ENCODE measurements at places on chromosomes 4 and X. TPM values are rescaled to one million over a fixed set of nuclear protein-coding genes. Genes with fewer than 3 reads are reported as not detected.
A peak's percentile ranks its signal among the peaks of the same experiment; 100 is the strongest.

- DNase-seq = no peak
Measured at GRCh38 chr4:1487761-1488160, 81.5 kb upstream of the NKX1-1 start.

CBR4 gene
- 20.9 TPM for polyA plus RNA-seq

DNA sequence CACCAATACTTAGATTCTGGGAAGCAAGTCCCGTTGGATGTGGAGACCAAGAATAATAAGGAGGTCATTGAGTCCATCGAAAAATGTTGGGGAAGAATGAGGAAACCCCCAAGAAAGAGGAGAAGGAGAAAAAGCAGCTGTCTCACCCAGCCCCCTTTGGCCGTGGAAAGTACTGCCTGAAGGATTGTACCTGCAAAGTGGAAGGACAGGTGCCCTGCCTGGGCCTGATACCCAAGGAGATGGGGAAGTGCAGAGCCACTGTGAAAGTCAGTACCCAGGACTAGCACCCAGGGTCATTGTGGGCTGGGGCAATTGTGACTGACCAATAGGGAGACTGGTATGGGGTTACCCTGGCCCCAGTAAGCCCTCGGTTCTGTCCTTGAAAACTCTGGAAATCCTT is 13.8 kb upstream of the CFAP299 start:
- no peak for DNase-seq

DNA sequence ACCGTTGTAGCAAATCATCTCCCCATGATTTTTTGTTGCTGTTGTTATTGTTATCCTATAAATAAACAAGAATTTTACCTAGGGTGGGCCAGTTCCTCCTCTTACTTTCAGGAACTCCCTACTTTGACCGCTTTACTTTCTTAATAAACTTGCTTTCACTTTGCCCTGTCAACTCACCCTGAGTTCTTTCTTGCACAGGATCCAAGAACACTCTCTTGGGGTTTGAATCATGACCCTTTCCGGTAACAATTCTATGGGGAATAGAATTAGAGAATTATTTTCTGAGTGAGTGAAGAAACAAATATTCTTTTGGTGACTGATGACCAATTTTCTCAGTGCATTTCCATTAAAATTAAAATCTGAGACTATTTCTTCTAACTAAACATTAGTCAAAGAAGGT is 584.0 kb upstream of the TENM3 start:
- DNase-seq = no peak

GRCh38 chr4:8030121-8030781 is 90.6 kb upstream of the AFAP1 start:
- no peak for DNase-seq

GRCh38 chrX:2526390-2526789 is 25.6 kb upstream of the DHRSX start:
- DNase-seq = no peak

DNA sequence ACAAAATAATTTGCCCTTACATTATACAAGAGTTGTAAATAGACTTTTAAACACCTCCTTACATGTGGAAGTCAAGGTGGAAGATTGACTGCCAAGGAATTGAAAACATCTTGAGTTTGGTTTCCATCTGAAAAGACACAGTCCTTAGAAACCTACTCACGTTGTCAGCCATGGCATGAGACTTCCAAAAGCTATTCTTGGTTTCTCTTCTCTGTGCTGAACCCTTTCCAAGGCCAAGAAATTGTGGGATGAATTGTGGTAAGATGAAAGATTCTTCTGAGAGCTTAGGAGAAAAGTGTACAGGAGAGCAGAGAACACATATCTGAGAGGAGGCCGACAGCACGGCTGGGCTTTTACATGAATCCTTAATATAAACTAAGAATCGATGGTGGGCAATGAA is 370.0 kb downstream of the FBXW7 start:
- no peak for DNase-seq

DNA sequence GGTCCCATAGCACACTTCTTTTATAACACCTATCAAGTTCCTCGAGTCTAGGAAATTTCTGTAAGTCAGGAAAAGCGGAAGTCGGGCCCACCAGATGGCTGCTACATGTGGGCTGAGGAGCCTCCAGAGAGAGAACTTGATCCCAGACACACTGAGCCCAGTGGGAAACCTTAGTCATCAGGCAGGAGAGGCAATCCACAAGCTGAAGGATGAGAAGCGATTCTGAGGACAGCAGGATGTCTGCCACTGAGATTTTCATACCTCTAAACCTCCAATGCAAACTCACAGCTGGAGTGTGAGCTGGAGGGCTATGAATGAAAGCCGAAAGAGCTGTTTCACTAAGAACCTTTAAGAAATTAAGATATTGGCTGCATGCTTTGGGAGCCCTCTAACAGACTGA is 52.6 kb upstream of the PDHA1 start:
- DNase-seq = no peak

- DNase-seq = peak; percentile 81
Measured at GRCh38 chr4:70721747-70722146, at the start of gene RUFY3. TSS of gene RUFY3 (plus strand) at chr4:70721964. CDS start at chr4:70722574, 610 bp downstream.

DNA sequence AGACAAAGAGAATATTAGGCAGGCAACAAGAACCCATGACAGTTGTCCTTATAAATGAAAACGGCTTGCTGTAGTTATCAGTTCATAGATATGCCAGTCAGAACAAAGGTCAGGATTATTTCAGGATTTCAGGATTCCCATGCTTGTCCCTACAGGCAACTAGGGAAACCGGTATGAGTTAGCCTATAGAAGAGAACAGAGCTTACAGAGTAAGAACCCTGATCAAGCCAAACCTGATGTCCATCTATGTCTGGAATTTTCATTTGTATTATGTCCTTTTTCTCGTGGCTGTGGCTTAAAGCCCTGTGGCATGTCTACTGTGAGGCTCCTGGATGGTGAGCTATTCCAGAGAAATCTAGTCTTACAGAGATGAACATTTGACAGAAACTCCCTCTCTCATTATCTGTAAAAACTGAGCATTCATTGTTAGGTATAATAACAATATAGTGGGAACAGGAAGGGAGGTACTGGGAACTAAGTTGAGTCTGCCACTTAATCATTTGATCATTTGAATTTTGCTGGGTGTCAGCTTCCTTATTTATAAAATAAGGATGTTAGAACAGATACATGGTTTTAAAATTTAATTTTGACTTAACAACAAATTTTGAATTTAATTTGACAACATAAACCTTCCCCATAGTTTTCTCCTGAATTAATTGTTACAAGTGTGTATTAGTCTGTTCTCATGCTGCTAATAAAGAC is 129.5 kb upstream of the KLF3 start:
- no peak for DNase-seq

DUX4 gene
- 0.58 TPM for polyA plus RNA-seq

OPHN1 gene
- polyA plus RNA-seq = 16.6 TPM

TMSB15A gene
- 9.6 TPM for polyA plus RNA-seq

PAGE4 gene
- not detected for polyA plus RNA-seq

Measured in hindlimb muscle (tissue), 1 donor.